ENCODE measurements at places on chromosomes 13 and 19.
A peak's percentile ranks its signal among the peaks of the same experiment; 100 is the strongest.

DNA sequence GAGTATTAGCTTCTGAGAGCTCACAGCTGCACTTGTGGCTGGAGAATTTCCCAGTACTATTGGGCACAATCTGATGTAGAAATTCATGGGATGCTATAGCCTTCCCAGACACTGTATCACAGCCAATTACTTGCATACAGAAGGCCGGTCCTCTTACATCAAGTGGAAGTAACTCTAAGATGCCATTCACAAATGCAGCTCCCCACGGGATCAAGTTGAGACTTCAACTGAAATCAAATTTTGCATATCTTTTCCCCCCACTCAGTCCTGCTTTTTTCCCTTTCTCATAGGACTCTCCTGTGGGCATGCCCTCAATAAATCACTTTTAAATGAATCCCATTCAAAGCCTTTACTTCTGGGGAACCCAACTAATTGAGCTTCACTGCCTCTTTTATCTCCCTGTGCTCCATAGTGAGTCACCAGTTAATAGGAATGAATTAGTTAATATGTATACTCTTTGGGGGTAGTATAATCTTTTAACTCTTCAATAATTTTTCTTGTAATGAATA, 1970.8 kb downstream of the OLFM4 start:
- no peak for DNase-seq

GRCh38 chr13:79786176-79786575, 305.2 kb downstream of the NDFIP2 start:
- DNase-seq: no peak

- no peak for DNase-seq
These were observed 440.0 kb downstream of the KCTD12 start for GRCh38 chr13:76446191-76446590.

DNA sequence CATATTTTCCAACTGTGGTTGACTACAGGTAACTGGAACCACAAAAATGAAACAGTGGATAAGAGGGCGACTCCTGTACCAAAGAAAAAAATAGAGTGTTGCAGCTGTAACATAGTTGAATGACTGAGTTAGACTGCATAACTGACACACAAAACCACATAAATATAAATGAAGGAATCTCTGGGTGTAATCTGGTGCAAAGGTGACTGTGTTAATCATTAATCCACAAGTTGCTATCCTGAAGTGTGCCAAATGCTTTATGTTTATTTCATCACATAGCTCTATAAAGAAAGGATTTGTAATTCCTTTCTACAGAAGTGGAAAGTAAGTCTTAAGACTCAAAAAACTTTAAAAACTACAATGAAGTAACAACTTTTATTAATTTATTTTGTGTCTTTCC, 6.0 kb upstream of the GJB2 start:
- DNase-seq: no peak

DNA sequence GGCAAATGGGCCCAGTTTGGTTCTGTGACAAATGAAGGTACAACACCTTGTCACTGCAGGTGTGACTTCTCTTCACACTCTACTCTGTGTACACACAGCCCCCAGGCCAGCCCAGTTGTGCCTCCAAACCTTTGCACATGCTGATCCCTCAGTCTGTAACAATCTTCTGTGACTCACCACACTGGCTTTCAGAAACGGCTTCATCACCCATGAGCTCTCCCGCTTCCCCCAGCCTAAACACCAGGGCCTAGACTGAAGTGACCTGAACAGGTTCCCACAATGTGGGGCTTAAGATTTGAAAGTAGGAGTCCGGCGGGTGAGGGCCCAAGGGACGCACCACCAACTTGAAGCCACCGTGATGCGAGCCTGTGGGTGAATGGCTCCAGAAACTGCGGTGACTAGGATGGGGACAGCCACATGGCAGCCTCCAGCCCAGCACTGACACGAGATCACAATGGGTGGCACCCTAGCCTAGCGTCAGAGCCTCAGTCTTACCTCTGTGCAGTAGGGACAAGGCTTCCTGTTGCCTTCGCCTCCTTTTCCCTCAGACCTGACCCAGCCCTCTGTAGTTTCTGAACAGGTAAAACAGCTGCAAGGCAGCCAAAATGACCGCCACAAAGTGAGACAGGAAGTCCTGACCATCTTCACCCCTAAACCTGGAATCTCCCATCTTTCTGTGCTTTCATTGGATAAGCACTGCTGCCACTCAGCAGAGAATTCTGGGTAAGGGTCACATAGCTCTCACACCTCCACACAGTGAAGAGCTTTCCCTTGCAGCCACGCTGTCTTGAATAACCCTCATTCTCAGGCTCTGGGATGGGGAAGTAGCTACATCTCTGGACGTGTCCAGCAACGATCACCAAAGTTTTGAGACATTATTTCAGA, 34.2 kb upstream of the ZNF599 start:
- no peak for DNase-seq

GRCh38 chr13:19657872-19658591, 24.6 kb downstream of the MPHOSPH8 start:
- DNase-seq: no peak

DNA sequence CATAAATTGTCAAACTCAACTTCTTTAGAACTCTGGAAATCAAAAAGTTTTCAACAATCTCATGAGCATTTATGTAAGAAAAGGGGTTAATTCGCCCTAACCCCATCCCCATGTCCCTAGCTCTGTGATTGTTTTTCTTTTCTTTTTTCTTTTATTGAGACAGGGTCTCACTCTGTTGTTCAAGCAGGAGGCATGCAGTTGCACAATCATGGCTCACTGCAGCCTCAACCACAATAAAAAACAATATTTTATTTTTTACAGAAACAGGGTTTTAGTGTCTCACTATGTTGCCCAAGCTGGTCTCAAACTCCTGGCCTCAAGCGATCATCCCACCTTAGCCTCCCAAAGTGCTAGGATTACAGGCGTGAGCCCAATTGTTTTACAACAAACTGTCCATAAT, 16.7 kb downstream of the VWA8 start:
- no peak for DNase-seq

GRCh38 chr13:67139551-67139950, 90.6 kb downstream of the PCDH9 start:
- no peak for DNase-seq

DNA sequence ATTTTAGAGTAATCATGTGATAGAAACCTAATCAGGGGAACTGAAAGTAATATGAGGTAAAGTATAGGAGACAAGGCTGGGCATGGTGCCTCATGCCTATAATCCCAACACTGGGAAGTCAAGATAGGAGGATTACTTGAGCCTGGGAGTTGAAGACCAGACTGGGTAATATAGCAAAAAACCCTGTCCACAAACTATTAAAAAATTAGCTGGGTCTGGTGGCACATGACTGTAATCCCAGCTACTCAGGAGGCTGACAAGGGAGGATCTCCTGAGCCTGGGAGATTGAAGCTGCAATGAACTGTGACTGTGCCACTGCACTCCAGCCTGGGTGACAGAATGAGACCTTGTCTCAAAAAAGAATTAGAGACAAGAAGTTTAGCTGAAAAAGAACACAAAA, 469.9 kb downstream of the GPC5 start:
- no peak for DNase-seq

DNA sequence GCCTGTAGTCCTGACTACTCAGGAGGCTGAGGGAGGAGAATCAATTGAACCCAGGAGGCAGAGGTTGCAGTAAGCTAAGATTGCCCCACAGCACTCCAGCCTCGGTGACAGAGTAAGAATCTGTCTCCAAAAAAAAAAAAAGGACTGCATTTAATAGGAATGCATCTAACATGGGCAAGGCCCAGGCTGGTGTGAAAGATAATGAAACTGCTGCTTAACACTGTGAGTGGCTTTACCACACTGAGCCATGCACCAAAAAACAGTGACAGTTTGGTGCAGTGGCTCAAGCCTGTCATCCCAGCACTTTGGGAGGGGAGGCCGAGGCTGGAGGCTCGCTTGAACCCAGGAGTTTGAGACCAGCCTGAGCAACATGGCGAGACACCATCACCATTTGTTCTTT, 8.6 kb downstream of the GTF2F1 start:
- no peak for DNase-seq

DNA sequence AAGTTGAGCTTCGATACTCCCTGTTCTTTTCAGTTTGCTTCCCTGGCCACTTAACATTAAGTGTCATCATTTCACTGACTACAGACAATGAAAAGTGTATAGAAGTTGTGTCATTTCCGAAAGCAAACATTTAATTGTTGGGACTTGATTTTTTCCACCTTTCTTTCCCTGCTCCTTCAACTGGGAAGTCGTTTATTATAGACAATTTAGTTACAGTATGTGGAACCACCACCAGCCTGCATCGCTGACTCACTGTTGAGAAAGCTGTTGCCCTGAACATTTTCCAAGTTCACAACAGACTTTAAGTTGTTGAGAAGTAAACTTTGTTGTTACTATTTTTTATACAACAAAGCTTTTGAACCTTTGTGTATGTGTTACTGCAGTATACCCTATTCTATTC, 788.4 kb upstream of the PRR20A start:
- no peak for DNase-seq

DNA sequence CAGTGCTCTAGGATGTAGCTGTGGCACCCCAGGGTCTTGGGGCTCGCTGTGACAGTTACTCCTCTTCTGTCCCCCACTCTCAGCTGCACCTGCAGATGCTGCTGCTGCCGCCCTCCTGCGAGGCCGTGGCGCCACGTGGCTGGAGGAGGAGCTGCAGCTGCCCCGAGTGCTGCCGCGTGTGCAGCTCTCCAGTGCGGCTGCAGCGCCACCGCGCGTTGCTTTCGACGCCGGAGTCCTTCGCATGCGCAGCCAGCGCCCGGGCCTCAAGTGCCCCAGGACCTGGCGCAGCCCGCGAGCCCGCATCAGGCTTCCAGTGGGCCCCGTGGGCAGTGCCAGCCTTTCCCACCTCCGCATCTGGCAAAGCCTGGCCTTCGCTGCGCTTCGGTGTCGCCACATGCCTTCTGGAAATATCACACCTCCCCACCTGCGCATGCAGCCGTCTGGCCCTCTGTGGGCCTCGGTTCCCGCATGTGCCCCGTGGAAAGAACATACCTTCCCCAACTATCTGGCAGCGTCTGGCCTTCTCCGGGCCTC, 692 bp upstream of the ZNF580 start:
- peak; percentile 79 for DNase-seq

DNA sequence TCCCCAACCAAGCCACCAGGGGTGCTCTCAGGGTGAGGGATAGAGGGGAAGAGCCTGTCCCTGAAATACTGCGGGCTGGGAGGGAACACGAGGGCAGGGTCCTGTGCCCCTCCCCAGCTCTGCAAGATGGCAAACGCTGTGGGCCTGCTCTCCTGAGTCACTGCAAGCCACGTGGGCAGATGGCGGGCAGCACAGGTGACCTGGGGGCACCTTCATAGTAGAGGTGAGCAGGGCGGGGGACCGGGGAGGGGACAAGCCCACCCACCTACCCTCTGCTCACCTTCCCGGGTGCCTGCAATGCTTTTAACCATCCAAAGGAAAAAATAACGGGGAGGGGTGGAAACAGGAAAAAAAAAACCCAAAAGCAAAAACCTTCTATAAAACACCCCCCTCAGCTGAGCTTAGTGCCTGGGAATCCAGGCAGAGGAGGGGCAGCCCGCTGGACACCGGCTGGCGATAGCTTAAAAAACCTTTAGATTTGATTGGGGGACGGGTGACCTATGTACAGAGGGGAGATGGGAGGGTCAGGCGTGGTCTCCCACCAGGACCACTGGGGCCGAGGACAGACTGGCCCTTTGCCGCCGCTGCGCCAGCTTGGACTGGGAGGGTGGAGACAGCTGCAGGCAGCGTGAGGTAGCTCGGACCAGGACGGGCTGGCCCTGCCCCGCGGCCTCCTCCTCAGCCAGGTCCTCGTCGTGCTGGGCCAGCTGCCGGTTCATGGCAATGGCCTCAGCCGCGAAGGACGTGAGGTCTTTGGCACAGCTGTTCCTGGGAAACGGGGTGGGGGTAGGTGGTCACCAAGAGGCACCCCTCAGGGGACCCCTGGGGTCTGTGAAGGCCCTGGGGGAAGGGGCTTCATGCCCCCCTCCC, 11.7 kb downstream of the MKNK2 start:
- no peak for DNase-seq

- no peak for DNase-seq
These were observed 32.6 kb downstream of the KBTBD6 start for GRCh38 chr13:41099986-41100385.

GRCh38 chr13:44591316-44591715, 15.2 kb upstream of the TSC22D1 start:
- no peak for DNase-seq

DNA sequence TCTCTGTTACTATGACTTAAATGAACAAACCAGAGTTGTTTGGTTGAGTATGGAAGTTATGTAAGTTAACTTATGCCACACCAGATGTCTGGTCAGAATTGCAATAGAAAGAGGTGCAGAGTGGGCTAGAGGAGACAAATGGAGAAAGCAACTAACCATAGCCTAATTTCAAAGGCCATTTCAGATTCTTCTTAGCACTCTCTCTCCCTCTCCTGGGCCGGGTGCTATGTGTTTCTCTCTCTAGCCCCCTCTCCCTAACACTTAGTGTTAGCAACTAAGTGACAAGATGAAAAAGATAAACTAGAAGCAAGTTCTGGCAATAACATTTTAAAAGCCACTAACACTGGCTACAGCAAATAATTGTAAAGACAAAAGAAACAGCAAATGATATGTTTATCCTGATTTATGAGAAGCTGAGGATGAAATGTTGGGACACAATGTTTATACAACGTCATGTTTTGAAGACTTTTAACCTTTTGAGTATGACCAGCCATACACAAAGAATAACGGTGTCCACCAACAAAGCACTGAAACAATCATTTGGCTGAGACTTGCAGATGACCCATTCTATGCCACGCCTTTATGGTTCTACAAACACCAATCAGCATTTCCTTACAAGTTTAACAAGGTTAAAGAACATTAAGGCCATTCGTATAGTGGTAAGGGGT, 18.6 kb downstream of the SERPINE3 start:
- no peak for DNase-seq

- DNase-seq: no peak
These were observed 8.4 kb upstream of the TEX101 start for GRCh38 chr19:43406297-43406696.

GRCh38 chr13:28532388-28533124, 37.6 kb upstream of the FLT1 start:
- DNase-seq: peak; percentile 34

GRCh38 chr13:76929851-76930374, 18.4 kb upstream of the ACOD1 start:
- no peak for DNase-seq

DNA sequence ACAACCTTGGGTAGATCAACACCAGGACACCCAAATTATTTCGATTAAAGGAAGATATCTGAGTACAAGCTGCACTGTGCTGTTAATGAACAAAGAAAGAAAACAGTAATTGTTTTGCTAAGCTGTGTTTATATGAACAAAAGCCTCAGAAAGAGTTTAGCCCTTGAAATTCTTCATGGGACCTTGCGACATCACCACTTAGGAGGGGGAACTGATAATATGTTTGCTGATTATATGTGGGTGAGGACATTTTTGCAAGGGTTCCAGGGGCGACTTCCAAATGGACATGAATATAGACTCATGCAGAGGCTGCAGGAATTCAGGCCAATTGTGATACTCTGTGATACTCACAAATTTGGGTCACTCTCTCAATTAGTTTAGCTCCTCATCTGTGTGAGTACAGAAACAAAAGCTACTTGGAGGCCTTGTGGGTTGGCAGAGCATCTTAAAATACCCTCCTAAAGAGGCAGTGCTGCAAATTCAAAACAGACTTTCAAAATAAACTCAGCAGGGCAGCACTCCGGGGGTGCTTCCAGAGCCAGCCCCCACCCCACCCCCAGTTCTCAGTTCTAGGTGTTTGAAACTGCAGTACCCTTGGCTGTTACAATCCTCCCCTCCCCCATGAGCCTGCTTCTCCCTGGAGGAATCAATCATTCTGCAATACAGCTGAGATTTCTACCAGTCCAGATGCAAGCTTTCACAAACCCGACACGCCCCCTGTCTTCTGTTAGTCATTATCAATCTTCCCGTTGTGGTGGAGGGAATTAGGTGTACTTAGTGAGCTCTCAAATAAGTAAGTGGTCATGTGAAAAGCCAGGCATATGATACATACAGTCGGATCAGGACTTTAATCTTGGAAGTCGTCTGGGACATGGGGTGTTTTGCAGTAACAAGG, 97.0 kb upstream of the MBNL2 start:
- peak; percentile 55 for DNase-seq

Data from stimulated activated CD4-positive, alpha-beta T cell treated with anti-CD3 and anti-CD28 coated beads, Interleukin-15, amount 100 ng/mL, for 24 hours (primary cell).